ENCODE measurements at places on chromosomes 2 and 18.

GRCh38 chr2:70083344-70084156 lies 3.7 kb upstream of the PCBP1 start:
- DNase-seq = no peak

DNA sequence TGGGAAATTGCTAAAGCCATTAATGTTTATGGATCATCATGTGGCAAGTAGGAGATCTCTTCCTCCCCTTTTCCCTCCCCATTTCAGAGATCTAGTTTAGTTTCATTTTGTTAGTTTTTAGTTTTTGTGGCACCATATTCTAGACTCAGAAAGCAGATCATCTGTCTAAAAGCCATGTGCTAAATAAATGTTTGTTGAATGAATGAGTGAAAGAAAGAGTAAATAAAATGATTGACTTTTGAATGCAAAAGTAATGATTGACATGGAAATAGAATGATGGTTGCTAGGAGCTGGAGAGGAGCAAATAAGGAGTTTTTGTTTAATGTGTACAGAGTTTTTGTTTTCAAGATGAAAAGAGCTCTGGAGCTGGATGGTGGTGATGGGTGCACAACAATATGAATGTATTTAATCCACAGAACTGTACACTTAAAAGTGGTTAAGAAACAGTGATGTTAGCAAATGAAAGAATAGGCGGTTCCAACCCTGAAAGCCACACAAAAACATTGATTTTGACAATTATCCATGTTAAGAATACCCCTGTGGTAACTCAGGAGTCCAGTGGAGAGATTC lies 23.6 kb downstream of the TMEM178A start:
- no peak for DNase-seq

DNA sequence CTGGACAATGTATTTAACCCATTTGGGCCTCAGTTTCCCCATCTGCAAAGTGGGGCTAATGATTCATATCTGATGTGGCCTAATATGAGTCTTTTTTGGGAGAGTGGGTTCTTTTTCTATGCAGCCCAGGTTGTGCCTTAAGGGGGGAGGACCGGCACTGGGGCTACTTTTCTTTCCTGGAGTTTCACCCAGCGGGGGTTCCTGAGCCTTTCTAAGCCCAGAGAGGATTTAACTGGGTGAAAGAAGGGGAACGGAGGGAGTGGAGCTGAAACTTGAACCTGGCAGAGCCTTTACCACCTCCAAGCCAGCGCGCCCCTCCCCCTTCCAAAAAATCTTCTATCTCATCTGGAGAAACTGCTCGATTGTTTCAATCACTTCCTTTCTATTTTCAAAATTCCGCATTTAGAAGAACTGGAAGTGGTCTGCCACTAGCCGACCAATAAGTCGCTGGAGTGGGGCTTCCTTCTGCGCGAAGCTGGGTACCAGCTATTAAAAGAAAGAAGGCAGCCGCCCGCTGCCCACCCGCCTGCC lies 205.0 kb upstream of the SMAD2 start:
- no peak for DNase-seq

DNA sequence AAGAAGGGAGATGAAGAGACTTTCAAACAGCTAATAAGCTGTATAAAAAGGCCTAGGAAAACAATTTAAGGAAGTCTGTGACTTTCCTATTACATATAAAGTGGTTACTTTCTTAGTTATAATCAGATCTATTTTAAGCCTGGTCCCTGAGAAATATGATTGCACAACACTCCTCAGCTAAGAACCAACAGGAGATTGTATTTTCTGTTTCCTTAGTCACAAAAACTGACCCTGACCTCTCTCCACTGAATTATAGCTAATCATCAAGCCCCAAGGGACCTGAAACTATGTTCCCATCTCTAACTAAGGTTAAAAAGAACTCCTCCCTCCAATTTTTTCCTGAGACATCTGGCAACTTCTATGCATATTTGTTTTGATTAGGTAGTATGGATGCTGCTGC lies 106.9 kb downstream of the ROCK1 start:
- no peak for DNase-seq

- DNase-seq = no peak
Measured at GRCh38 chr18:13520741-13521140, 205.6 kb downstream of the FAM210A start.

DNA sequence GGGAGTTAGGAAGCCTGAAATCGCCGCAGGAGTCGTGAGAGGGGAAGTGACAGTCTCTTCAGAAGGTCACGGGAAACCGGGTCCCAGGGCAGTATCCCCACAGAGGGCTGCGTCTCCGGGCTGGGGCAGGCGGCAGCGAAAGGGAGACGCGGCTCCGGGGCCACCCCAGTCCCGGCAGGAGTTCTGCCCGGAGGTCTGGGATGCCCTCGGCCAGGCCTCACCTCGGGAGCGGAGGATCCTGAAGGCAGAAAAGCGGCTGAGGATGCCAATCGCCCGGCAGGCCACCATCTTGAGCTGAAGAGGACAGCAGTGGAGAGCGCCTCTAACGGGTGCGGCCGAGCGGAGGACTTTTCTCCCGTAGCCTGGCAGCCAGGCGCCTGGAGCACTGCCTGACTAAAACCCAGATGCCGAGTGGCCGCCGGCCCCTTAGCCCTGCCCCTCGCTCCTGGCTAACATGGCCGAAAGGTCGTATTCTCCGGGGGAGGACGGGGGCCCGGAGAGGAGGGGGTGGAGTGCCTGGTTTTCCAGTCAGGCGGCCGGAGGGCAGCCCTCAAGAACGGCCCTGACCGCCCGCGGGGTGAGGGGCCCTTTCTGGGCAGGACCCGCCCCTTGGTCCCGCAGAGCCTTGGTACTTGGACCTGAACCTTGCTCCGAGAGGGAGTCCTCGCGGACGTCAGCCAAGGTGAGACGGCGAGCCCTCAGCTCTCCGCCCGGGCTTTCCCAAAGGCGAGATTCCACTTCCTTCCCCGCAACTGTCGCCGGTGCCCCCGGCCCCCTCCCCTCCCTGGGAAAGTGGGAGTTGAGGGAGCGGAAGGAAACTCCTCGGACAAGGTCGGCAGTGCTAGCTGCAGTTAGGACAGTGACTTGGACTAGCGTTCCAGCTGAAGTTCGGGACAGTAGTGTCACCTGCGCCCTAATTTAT lies at the start of the genes HADHA and HADHB:
HADHA (minus strand) TSS at position 324 of the 922 bp plus-strand sequence; CDS start at position 288, 36 bp downstream.
HADHB (plus strand) TSS at position 631 of the 922 bp plus-strand sequence. CDS start 9,316 bp downstream, outside the sequence.
- peak; percentile 97 for DNase-seq

DNA sequence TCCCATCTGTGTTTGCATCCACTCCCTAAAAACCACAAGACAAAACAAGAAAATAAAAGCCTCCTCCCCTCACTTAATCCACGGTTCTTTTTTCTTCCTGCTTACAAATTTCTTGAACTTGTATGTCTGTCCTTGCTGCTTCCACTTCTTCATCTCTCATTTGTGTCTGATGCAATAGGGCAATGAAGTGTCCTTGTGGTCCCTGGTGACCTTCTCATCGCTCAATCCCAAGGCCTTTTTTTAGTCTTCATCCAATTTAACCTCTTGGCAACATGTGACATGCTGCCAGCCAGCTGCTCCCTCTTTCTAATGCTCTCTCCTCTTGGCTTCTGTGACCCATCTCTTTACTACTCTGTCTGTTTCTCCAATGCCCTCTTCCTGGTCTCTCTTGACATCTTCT lies 87.6 kb downstream of the SEMA4F start:
- DNase-seq = no peak

GRCh38 chr2:153476491-153476815 lies 2.1 kb downstream of the RPRM start:
- peak; percentile 30 for DNase-seq

- DNase-seq = no peak
Measured at GRCh38 chr2:155169317-155169716, 470.8 kb downstream of the KCNJ3 start.

- DNase-seq = peak; percentile 66
Measured at GRCh38 chr18:48854780-48855179, 96.0 kb downstream of the SMAD7 start.

DNA sequence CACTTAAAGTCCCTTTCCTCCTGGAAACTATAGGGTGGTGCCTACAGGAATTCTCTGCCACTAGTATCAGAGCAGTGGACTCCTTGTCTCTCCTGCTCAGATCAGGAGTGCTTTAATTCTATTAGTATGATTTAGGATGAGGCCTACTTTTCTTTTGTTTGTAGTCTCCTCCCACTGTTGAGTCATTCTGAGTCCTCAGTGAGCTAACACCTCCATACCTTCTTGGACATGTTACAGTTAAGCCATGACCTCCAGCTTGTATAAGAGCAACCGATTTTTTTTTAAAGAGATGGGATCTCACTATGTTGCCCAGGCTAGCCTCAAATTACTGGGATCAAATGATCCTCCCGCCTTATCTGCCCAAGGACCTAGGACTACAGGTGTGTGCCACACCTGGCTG lies 48.7 kb upstream of the OTOF start:
- no peak for DNase-seq

Measured in ELF-1 (cell line).